ENCODE measurements at places on chromosomes 6 and 20.
A peak's percentile ranks its signal among the peaks of the same experiment; 100 is the strongest.

GRCh38 chr20:42697962-42698361 lies 491.7 kb downstream of the PTPRT start:
- no peak for DNase-seq

DNA sequence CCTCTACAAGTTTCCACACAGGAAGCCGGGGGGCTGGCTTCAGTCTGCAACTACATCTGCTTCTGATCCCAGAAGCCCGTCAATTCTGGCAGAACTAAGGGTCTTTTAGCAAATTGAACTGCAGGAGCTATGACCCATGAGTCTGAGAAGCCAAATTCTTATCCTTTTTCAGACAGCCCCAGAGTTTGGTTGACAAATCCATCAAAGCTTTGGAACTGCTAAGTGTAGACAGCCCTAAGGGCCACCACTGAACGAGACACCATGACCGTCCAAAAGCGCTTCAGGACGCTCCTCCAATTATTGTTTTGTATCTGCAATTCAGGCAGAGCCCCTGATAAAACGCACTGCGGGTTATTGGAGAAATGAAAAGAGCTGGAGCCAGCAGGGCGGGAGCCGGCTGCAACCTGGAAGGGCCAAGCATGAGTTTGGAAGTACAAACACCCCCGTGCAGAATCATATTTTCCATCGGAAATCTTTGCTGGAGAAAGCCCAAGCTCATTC lies 67.1 kb downstream of the GNAS-AS1 start:
- no peak for DNase-seq

DNA sequence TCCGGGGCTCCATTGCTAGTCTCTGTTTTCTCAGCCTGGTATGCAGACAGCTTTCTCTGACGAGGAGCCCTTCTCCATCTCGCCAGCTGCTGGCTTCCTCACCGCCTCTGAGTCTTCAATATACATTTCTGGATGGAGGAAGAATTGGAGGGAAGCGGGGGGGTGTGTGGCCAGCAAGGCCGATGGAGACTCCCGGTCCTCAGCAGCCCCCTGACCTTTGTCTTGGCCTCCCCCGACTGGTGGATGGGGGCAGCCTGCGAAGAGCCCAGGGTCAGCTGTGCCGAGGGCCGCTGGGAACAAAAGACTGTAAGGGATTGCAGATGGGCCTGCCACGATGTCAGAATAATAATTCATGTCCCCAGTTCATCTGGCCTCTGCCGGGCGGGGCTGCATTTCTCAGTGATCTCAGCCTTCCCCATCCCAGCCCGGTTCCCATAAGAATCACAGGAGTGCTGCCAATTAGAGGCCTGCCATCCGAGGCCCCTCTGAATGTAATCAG lies 54.3 kb upstream of the STX16 start:
- no peak for DNase-seq

- no peak for DNase-seq
Observed at GRCh38 chr6:90537723-90538258, 49.1 kb downstream of the MAP3K7 start.

GRCh38 chr20:23195636-23196035 lies 109.5 kb upstream of the CD93 start:
- DNase-seq: no peak

- peak; percentile 11 for DNase-seq
Observed at GRCh38 chr6:145562771-145563615, 172.3 kb downstream of the EPM2A start.

DNA sequence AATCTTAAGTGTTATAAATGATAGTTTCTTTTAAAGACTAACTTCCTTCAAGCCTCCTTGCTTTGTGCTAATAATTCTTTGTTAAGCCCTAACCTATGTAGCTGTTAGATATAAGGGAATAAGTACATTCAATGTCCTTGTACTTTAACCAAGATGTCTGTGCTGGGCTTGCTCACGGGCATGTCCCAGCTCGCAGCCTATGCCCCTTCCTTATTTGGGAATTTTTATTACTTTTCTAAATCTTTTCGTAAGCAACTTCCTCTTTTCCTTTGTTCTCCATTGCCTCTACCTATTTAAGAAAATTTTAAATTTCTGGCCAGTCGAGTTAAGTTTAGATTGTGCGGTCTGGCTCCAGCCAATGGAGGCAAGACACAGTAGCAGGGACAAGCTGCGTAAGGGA lies 26.0 kb upstream of the CDK19 start:
- no peak for DNase-seq

- DNase-seq: no peak
Observed at GRCh38 chr6:89404512-89404911, 7.6 kb downstream of the RRAGD start.

- peak; percentile 84 for DNase-seq
Observed at GRCh38 chr6:25017932-25018567, 82.3 kb upstream of the RIPOR2 start.

Data from NCI-H69 (cell line).